D341Med (cell line): ENCODE measurements at places on chromosomes 4 and X.

DNA sequence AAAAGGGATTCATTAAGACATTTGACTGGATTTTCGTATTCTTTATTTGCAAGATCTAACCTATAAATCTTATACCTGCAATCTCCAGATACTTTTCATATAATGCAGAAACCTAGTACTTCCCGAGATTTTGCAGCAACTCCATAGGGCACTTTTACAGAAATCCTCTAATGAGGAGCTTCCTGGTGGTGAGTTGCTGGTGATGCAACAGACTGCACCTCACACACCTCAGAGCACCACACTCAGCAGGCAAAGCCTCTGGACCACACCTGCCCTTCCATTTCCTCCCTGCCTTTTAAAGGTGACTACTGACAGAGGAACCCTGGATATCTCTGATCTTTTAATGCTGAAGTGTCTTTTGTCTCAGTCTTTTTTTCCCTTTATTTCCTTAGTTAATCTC, 289.4 kb downstream of the TRAM1L1 start:
- peak; percentile 16 for DNase-seq

DNA sequence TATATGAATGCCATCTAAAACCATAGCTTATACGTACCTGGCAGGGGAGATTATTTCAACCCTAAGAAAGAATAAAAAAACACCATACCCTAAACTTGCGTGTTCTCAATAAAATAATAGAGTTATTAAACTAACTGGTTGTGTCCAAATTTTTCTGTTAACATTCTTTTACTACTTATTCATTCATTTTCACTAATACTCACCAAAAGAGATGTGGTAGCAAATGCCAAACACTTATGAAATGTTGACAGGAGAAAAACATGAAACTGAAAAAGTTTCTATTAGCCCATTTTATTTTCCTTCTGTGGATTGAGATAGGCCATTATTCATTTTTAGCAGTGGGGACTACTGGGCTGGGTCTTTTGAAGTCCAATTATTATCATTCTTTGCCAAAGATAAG, 102.0 kb downstream of the TSPAN5 start:
- no peak for DNase-seq

DNA sequence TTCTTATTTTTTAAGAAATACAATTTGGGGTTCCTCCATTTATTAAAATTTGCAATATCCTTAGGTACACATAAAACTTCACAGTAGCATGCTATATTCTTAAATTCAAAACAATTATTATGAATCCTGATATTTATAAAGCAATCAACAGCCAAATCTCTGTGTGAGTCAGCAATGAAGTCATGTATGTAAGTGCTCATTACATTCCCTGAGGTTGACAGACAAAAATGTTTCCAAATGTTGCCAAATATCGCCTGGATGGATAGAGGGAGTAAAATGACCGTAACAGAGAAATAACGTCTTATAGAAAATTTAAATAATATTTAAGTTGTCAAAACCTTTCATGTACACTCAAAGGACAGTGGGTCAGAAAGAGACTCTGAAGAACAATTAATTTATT, 220.0 kb downstream of the PCDH18 start:
- DNase-seq = no peak

DNA sequence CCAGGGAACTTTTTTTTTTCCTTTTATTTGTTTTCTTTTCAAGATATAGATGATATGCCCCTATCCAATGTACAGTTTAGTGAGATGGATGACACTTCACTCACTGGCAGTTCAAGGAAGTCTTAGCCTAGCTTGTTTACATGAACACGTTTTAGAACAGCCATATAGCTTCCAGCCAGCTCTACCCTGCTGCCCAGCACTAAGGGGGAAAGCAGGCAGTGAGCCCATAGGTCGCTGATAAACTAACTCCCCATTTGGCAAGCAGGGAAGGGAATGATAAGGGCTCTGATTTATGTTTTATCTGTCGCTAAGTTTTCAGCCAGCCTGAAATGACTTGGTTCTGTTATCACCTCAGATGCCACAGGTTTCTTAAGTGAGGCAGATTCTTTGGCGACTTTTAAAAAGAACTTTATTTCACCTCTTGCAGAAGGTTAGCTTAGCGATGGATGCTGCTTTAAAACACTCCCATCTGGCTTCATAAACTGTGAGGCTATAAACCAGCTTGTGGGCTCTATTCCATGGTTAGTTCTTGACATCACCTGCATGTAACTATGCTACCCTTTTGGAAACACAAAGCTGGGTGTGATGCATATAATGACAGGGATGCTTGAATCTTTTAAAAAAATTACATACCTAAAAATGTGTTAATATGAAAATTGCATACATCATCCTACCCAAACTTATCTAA, 348.4 kb downstream of the FBXO8 start:
- DNase-seq = no peak

DNA sequence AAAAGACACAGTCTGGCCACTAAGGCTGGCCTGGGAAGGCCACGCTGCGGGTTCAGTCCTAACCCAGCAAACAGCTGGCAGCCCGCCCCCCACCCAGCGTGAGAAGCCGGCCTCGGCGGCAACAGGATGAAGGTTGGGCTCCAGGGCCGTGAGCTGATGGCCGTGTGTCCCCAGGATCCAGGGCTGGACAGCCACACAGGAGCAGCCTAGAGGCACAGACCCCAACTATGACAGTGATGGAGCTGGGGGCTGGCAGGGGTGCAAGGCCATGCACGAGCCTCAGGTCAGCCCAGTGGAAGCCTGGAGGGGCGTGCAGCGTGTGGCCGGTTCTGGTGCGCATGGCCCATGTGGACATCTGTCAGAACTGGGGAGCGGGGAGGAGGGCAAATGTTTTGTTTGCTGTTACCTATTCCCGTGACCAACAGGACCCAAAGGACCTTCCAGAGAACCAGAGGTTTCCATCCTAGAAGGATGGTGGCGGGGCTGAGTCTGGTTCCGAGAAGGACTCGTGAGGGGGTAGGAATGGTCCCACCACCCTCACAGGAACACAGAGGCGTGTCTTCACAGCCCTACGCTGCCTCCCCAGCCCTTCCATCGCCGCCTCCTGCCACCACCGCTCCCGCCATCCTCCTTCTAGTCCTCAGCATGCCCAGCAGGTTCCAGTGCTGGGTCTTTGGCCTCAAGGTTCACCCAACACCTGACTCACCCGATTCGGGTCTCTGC, 46.5 kb downstream of the ZFYVE28 start:
- no peak for DNase-seq

DNA sequence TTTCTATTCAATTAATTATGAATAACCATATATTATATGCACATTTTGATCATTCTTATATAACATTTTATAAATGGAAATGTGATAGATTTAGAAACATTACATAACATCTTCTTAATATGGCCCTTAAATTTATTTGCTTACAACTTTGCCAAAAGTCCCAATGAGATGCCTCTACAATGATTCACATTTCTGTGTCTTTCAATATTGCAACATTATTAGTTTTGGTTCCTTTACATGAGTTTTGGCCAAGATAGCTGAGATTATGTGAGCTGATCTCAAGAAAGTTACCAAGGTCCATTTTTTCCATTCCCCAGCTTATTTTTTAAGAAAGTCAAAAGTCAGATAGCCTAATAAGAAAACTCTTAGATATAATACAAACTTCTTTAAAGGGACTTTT, 361.2 kb downstream of the PCDH7 start:
- no peak for DNase-seq

GRCh38 chrX:53631156-53631555, 55.4 kb downstream of the HUWE1 start:
- DNase-seq = no peak

DNA sequence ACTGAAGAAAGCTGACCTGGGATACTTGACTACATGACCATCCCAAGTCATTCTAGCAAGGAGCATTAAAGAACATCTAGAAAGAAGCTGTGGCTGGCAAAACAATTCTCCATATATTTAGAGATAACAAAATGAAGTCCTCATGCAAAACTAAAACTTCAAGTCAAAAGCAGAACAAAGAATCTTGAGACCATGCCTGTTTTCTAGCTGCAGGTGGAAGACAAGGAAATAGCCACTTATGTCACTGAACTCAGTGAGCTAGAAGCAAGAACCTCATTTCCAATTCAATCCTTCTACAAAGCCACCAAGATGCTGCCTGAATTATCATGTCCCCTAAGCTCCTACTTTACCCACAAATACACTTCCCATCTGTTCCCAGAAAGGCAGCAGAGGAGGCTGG, 13.8 kb downstream of the USP46 start:
- no peak for DNase-seq
